B cell (primary cell): ENCODE measurements at places on chromosomes 16 and 17.

DNA sequence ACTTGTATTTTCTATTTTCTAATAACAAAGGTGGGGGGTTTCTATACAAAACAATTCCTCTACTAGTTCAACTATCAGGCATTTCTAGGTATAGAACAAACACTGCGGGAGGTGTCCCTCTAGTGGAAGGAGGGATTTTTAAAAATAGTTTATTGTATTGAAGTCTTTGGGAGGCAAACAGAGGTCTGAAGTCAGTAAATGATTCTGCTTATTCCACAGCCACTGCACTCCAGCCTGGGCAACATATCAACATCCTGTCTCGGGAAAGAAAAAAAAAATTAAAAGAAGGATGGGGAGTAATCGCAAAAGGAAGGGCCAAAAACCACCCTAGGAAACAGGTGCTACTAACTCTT lies 648 bp upstream of the ERCC4 start:
- DNase-seq, result no peak

DNA sequence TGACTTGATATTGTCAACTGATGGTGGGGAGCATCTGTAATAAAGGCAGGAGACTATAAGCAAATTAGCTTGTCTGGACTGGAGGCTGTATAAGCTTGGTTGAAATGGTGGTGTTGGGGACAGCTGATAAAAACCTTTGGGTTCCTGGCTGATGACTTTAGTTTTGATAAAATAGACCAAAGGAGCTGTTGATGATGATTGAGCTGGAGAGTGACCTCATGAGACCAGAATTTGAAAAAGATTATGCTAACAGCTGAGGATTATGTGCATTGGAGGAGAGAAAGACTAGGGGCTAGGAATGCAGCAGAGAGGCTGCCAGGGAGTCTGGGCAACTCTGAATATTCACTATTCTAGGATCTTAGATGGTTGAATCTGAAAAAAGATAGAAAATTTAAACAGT lies 8.7 kb upstream of the CDC27 start:
- DNase-seq, result no peak

DNA sequence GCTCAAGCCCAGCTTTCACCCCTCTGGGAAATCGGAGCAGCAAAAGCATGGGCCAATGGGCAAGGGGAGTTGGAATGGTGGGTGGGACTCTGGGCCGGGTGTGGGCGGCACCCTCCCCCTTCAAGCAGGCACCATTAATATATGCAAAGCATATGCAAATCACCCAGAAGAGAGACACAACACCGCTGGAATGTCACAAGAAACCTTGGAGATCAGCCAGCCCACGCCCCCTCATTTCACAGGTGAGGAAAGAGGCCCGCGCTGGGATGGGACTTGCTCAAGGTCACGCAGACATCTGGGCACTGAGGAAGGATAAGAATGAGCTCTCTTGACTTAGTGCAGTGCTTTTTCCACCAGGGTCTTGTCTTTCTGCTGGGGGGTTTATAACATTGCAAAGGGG lies 4.8 kb downstream of the SRCIN1 start:
- no peak for DNase-seq

DNA sequence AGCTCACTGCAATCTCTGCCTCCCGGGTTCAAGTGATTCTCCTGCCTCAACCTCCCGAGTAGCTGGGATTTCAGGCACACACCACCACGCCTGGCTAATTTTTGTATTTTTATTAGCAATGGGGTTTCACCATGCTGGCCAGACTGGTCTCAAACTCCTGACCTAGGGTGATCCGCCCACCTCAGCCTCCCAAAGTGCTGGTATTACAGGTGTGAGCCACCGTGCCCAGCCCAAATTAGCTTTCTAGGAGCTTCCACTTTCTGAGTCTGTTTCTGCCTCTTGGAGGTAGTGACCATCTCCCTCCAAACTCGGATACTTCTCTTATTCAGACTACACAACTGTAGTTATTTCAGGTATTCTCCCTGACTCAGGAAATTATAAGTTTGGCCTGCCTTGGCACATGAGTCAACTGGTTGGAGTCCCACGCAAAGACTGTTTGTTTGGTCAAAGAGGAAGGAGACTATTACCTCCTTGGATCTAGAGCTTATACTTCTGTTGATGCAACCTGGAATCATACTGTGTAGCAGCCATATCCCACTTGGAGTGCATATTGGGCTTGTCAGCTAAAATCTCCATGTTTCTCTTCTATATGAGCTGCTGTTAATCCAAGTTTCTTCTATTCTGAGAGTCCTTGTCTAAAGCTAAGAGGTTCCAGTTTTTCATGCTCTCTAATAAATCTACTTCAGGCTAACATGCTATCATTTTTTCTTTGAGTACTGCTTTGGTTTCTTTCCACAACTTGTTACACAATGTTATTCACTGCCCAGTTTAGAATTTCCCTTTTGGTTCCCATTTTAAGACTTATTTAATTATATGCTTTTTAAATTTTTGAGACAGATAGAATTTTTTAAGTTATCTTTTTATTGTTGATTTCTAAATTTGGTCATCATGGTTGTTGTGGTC lies 7.5 kb downstream of the IL4R start:
- DNase-seq, result no peak

DNA sequence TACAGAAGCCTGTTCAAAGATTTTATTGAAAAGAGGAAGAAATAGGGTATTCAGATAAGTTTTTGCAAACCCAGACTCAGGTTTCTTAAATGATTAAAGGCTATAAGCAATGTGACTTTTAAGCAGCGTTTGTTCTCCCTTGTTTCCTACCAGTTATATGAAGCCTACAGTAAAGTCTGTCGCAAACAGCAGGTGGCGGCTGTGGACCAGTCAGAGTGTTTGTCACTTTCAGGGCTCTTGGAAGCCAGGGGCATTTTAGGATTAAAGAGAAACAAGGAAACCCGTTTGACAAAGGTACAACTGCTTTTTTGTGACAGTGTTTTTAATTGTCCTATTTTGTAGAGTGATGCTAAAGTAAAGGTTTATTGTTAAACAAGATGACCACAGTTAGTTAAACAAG lies 7.7 kb upstream of the RARA start:
- DNase-seq, result no peak

GRCh38 chr16:12262454-12263180 lies 286.1 kb downstream of the SNX29 start:
- DNase-seq, result no peak

DNA sequence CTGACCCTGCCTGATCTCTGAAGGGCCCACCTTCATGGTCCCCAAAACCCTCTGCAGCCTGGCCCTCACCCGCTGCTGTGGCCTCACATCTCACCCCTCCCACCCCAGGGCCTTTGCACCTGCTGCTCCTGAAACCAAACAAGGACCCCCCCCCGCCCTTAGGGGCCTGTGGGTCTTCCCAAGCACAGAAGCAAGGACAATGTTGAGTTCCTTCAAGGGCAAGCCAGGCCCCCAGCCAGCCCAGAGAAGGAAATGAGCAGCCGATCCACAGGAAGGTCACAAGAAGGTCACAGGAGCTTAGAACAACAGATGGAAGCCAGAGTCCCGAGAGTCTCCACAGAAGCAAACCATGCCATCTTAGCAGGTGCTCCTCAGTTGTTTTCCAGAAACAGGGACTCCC lies 493 bp upstream of the PDE6G start:
- no peak for DNase-seq

DNA sequence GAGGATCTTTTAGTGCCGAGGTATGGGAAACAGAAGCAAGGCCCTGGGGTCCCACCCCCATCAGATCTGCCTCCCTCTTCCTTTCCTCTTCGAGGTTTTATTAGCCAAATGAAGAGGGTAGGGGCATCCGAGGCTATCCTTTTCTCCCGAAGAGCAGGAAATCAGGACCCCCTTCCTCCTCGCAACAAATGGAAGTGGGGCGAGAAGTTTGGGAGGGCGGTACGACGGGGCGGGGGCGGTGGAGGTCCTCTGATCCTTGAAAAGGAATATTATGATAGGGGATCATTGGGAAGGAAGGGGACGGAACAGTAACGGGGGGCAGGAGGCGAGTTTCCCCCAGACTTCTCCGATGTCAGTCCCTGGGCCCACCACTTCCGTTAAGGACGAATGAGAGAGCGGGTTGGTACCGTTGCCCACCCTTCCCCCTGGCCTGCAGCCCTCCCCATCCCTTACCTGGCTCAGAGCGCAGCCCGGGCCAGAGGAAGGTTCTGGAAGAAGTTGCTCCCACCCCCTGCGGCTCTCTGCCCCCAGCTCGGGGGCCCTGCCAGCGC lies 309 bp downstream of the FOXJ1 start:
- DNase-seq, result no peak

DNA sequence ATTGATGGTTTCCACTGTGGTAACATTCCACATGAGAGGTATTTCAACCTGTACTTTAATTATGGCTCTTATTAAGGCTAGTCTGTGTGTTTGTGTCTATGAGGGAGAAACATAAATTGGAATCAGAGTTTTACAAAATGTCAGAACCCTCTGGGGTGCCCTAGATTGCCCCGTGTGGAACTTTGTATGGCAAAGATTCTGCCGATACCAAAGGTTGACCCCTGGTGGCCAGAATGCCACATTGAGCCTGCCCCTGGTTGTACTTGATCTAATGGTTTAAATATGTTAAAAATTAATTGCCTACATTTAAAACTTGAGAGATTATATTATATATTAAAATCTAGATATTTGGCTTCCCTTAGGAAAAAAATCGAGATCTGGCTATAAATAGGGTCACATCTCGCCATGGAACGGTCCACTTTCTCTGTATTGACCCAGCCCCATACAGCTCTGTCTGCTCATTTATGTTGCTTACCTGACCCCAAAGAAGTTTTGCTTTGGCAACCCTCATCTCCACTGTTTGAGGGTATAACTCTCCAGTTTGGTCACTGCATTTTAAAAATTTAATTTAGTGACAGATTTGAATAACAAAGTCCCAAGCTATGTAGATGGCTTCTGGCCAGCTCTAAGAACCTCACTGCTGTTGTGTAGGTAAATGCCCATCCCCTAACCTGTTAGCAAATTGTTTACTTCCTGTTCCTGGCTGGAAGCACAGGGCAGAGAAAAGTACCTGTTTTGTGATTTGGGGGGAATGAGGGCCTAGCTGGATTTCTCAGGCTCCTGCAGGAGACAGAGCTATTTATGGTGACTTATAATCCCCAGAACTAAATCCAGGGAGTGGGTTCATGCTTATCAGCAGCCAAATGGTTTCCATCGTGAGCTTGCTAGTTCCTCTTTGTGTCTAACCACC lies 95.0 kb downstream of the PLCG2 start:
- peak; percentile 80 for DNase-seq

DNA sequence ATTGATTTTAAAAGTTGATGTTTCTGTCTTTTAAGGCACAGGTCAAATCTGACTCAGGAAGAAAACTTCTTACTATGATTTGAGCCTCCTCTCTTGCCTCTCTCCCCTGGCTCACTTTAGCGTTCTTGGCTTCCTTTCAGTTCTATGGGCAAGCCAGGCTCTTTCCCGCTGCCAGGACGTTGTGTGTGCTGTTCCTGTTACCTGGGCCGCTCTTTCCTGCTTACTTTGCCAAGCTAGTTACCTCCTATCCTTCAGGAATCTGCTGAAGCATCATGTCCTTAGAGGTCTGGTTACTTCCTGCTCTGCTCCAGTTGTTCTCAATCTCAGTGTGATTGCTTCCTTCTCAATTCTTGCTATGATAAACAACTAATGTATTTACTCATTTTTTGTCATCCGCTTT lies 1108.5 kb upstream of the EEF2KMT start:
- DNase-seq, result no peak

DNA sequence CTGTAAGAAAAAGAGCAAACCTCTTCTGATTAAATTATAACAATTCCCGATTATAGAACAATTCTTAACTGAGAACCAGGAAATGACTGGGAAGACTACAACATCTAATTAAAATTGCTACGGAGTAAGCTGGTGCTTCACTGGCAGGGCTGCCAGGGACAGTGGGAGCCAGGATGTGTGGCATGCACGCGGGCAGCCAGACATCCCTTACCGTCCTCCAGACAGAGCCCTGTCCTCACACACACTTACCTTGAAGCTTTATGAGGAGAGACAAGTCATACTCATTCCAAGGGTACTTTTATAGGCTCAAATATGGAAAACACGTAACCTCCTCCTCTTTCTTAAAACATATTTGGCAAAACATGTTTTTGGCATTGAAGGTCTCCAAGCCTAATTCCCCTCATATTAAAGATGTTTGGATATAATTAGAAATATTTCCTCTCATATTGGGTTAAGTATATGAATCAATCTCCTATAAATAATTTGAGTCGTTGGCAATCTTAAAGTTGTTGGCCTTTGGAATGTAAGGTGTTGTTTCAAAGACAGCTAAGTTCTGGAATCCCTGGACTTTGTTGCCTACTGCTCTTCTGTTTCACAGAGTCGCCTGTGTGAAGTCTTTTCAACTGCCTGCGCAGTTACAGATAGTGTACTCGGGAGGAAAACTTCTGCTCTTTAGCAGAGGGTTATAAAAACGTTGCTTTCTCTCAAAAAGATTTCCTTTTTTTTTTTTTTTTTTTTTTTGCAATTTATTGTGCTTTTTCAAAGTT lies at the start of gene MYH1:
Gene MYH1, minus strand, starts transcription at position 272 of the 767 bp plus-strand sequence. CDS start 1,900 bp downstream, outside the sequence.
- DNase-seq, result no peak

- DNase-seq, result no peak
Measured at GRCh38 chr16:23611936-23612335, 15.8 kb upstream of the NDUFAB1 start.

GRCh38 chr17:4945176-4945943 lies 3.0 kb downstream of the PFN1 start:
- peak; percentile 55 for DNase-seq

- DNase-seq, result no peak
Measured at GRCh38 chr17:12637015-12637414, 28.7 kb upstream of the MYOCD start.

GRCh38 chr16:83994087-83994486 lies 26.0 kb downstream of the NECAB2 start:
- no peak for DNase-seq

DNA sequence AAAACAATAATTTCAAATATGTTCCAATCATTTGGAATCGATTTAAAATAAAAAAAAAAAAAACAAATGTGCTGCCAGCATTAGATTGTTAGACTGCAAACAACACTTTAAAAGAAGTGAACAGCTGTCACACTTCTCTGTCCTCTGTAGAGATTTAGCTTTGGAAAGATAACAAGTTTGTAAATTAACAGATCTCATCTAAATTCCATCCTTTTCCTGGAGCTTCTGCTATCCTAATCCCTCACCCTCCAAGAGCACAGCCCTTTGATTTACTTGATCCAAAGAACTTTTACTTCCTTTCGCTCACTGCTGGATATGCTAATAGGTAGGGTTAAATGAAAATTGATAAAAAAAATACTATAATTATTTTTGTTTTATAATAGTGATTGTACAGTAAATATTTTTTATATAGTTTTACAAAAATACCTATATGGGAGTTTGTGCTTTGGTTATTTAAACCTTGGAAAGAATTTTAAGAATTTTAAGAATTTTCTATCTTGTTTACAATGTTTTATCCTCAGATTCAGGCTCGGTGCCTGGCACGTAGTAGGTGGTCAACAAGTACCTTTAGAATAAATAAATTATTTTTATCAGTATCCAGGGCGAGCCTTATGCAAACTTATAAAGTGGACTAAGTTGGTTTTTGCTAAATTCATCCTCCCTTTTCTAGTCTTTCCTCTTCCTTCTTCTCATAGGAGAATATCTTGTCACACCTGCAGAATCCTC lies 21.6 kb downstream of the MAP2K6 start:
- no peak for DNase-seq
